ENCODE measurements at places on chromosomes 5 and 9.

DNA sequence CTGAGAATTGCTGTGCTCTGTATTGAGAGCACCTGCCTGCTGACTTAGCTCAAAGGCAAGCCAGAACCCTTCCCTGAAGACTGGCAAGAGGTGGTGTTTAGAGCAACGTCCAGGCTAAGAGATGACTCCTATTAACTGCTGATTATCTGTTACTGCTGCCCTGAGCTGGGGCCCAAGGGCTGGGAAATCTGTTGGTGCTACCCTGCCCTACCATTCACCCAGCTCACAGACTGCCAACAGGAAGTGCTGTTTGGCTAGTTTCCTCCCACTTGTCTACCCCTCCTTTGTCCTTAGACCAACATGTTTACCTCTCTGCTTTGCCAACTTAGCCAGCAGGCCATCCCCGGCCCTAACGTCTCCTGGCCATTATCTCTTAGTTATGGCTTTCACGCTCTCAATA lies 6.9 kb downstream of the RAB24 start:
- DNase-seq: no peak

GRCh38 chr9:117411547-117411946 lies 3.3 kb downstream of the ASTN2 start:
- peak; percentile 47 for DNase-seq

GRCh38 chr9:8730618-8731017 lies 931.0 kb upstream of the DMAC1 start:
- no peak for DNase-seq

DNA sequence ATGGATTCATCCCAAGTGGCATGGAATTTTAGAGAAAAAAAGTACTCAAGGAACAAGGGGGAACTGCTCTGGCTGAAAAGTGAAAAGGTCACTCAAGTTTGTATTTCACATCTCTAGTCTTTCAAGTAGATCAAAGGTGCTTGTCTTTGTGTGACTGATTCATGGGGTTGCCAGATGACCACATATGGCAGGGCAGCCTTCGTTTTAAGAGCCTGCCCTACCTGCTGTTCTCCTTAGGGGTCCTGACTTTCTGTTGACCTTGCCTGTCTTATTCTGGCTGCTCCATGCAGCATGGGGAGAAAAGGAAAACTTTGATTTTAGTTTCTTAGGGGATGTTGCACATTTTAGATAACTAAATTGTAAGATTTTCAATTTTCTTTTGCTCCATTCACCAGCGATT lies 877.7 kb downstream of the TLE1 start:
- DNase-seq: no peak

DNA sequence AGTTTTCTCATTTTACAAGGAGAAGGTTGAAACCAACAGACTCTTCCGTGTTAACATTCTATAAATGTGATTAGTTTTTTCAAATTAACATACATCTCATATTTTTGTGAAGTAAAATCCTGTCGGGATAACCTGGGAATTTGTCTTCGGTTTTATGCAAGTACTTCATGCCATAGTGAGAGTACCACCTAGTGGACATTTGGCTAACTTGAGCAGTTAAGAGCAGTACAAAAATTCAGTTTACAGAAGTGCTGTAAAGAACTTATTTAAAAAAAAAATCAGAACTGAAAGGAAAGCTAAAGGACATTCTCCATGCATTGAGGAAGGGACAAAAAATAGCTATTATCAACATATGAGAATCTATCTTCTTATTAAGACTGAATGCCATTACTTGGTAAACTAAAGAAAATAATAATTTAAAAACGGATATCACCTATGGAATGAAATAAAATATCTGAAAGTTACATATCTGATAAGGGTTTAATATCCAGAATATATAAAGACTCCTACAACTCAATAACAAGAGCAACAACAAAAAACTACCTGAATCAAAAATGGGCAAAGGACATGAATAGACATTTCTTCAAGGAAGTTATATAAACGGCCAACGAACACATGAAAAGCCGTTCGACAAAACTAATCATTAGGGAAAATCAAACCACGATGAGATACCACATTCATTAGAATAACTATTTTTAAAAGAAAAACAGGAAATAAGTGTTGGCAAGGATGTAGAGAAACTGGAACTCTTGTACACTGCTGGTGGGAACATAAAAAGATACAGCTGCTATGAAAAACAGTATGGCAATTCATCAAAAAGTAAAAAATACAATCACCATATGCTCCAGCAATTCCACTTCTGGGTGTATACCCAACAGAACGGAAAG lies 117.0 kb upstream of the GNA14 start:
- DNase-seq: no peak

- DNase-seq: no peak
Observed at GRCh38 chr5:172430354-172430753, 24.0 kb downstream of the SH3PXD2B start.

- no peak for DNase-seq
Observed at GRCh38 chr9:36793277-36793676, 220.6 kb downstream of the MELK start.

DNA sequence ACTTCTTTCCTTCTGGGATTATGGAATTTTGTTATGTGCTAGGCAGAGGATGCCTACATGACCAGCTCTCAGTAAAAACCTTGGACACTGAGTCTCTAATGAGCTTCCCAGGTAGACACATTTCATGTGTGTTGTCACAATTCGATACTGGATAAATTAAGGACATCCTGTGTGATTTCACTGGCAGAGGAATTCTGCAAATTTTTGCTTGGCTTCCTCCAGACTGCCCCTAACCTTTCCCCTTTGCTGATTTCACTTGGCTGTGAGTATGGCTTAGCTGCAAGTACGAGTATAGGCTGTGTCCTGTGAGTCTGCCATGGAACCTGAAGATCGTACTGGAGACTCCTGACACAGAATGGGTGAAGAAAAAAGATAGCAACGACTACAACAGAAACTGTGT lies 47.6 kb downstream of the MRPS27 start:
- no peak for DNase-seq

GRCh38 chr5:132747616-132748440 lies 602 bp downstream of the CCNI2 start:
- no peak for DNase-seq

Data from cerebellar nuclear complex (tissue), 1 donor.